Activated T-cell treated with anti-CD3 and anti-CD28 coated beads, Interleukin-2, amount 50 U/mL, for 48 hours (primary cell): ENCODE measurements at places on chromosomes 3 and 15.

DNA sequence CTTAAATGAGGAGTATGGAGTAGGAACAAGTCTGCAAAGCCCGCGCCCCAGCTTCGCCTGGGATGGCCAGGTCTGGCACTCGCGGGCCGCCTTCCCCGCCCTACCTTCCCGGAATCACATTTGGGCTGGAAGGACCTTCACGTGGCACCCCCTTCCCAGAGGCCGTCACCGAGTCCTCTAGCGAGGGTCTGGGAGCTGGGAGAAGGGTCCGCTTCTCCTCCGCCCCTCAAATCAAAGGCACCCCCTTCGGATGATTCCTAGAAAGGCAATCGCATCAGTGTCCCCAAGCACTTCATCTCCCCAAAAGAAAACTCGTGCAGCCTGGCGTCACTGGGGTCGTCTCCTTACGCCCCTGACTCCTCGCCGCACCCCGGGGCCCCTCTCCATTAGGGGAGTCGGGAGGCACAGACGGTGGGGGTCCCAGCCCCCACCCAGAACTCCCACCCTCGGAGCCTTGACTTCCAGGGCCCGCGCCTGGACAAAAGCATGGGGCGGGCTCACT is 380 bp downstream of the MYLK start:
- DNase-seq, result no peak

- DNase-seq, result no peak
Observed at GRCh38 chr3:185351396-185351795, 11.5 kb upstream of the MAP3K13 start.

DNA sequence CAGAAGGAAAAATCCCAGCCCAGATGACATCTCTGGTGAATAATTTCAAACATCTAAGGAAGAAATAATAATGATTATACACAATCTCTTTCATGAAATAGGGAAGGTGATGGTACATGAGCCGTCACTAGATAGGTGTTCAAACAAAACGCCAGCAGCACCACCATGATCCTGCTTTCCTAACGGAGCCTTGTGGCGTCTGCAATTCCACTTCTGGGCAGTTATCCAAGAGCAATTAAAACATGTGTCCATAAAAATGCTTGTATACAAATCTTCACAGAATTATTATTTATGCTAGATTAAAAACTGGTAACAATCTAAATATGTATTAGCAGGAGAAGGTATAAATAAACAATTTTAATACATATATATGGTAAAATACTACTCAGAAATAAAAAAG is 33.7 kb downstream of the RTP4 start:
- no peak for DNase-seq

- no peak for DNase-seq
Observed at GRCh38 chr3:4680871-4681300, 187.7 kb downstream of the ITPR1 start.

GRCh38 chr3:124422805-124423204 is 307.4 kb upstream of the UMPS start:
- DNase-seq, result no peak

- DNase-seq, result no peak
Observed at GRCh38 chr3:29559741-29560465, 279.0 kb downstream of the RBMS3 start.

DNA sequence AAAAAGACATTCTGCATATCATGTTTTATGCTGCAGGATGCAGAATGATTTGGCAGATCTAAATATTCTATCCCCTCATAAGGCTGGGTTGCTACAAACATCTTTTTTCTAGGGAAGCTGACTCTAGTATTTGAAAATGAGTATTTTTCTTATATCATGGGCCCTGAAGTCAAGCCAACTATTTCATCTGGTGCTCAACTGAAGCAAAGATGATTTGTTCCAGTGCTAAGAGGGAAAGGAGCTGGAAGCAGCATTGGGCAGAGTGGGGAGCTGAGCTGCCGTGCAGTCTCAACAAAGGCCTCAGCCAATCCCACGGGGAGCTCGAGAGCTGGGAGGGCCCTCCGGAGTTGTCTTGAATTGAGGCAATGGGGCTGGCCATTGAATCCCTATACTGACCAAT is 155.3 kb upstream of the SLCO3A1 start:
- DNase-seq, result no peak

GRCh38 chr15:98865397-98866339 is 141.9 kb downstream of the PGPEP1L start:
- peak; percentile 75 for DNase-seq

DNA sequence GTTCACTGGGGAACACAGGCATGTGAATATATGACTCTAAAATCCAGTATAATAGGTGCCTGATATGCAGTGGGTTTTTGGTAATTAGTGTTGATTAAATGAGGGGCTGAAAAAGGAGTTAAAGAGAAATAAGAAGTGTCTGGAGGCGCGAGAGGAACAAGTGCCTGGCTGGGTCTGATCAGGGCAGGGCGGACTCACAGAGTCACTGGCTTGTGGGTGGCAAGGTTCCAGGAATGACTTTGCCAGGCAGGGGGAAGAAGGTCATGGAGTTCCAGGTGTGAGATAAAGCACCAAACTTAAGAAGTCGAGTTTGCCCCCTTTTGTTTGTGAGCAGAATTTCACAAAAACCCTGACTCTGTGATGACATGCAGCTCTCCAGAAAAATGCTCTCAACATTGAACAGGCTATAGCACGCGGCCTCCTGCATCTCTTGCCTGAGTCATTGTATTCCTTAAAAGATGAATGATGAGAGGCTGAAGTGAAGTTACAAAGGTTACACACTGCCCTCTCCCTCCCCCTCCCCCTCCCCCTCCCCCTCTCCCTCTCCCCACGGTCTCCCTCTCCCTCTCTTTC is 63.0 kb upstream of the LMCD1 start:
- no peak for DNase-seq

- no peak for DNase-seq
Observed at GRCh38 chr3:188853856-188854771, 317.7 kb upstream of the TPRG1 start.

DNA sequence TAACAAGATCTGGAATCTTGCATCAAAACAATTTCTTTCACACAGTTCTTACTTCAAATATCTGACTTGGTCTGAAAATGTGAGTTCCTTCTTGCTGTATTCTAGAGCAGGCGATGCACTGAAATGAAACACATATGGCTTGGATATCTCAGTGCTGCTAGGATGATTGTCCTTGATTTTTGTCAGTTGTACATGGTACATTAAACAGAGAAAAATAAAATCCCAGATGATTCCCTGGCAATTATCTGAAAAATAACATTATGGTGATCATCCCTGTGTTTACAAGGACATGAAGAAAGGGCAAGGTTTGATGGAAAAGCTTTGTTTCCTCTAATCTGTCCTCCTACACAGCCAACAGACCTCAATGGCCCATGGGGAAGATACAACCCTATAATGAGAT is 10.6 kb downstream of the LMCD1 start:
- DNase-seq, result no peak

GRCh38 chr3:69566275-69566674 is 173.0 kb upstream of the MITF start:
- DNase-seq, result no peak

DNA sequence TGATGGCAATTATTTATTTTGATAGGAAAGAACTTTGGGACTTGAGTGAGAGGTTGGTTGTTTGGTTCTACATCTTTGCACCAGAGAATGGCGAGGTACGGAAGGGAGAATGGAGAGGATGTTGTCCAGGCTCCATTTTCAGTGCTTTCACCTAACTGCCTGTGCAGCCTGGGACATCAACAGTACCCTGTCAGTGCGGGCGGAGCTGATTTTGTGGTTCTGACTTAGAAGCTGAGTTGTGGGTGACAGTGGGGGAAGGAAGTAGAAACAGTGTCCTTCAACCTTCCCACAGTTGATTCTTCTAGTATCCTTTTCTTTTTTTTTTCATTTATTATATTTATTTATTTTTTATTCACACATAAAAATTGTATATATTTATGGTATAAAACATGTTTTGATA is 95.3 kb downstream of the TIGIT start:
- no peak for DNase-seq

- no peak for DNase-seq
Observed at GRCh38 chr3:197406266-197406665, 107.9 kb upstream of the DLG1 start.

GRCh38 chr3:190739641-190740185 is 122.8 kb downstream of the GMNC start:
- DNase-seq, result no peak

DNA sequence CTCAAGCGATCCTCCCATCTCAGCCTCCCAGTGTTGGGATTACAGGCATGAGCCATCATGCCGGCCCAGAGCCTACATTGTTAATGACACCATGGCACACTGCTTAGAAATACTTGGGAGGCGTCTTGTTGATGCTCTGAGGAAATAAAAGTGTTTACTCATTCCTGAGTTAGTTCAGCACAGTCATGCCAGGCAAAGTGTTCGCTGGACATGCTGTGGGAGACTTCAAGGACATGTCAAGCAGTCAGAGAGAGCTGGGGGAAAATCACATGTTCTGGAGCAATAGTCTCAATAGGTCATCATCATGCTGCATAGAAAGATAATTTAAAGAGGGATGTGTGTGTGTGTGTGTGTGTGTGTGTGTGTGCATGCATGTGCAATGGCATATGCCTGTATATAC is 37.5 kb downstream of the TTC23 start:
- DNase-seq, result no peak

DNA sequence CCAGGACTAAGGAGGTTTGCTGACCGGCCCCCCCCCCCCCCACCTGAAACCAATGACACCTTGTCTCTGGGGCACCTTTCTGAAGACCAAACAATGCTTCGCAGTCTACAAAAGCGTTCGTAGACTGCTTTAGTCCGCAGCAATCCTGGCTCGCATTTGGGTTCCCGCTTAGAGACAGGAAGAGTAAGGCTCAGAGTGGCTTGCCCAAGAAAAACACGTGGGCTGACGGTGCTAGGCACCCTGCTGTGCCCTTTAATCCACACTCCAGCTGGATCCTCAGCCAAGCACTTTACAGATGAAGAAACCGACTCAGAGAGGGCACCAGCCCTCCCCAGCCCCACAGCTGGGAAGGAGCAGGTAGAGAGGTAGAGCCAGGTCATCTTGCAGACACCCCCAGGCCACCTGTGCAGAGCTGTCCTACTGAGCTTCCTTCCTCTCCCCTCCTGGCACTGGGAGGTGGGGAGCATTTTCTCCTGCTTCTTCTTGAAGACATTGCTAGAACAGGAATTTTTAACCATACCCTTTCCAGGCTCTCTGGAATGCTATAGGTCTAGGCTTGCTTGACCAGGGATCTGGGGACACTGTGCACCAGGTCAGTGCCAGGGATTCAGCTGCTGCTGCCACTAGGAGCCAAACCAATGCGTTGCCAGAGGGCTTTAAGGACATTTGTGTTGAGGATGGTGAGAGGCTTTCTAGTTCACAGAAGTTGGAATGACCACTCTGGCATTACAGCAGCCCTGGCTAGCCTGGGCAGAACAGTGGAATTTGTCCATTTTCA is 1.0 kb upstream of the KLF15 start:
- no peak for DNase-seq

GRCh38 chr15:88882785-88883184 is 12.6 kb downstream of the HAPLN3 start:
- DNase-seq, result no peak

GRCh38 chr3:30620402-30621360 is 14.3 kb downstream of the TGFBR2 start:
- DNase-seq, result no peak

DNA sequence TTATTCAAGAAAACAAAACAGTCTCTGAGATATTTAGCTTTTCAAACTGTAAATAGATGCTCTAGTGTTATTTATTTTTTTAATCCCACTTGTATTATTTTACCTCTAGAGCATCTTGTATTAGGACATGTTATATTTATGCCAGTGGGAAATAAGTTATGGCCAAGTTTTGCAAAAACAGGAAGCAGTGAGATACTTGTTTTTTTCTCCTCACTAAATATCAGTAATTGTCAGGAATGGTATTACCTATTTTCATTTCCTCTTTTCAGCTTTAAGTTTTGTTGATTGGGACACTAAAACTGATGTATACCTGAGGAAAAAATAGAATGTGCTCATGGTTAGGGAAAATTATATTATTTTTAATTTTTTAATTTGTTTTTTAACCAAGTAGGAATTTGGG is 8.6 kb upstream of the IL20RB start:
- DNase-seq, result no peak

- no peak for DNase-seq
Observed at GRCh38 chr15:84608707-84609284, 8.0 kb downstream of the ZSCAN2 start.

GRCh38 chr3:84962415-84962814 is 3.6 kb downstream of the CADM2 start:
- no peak for DNase-seq

DNA sequence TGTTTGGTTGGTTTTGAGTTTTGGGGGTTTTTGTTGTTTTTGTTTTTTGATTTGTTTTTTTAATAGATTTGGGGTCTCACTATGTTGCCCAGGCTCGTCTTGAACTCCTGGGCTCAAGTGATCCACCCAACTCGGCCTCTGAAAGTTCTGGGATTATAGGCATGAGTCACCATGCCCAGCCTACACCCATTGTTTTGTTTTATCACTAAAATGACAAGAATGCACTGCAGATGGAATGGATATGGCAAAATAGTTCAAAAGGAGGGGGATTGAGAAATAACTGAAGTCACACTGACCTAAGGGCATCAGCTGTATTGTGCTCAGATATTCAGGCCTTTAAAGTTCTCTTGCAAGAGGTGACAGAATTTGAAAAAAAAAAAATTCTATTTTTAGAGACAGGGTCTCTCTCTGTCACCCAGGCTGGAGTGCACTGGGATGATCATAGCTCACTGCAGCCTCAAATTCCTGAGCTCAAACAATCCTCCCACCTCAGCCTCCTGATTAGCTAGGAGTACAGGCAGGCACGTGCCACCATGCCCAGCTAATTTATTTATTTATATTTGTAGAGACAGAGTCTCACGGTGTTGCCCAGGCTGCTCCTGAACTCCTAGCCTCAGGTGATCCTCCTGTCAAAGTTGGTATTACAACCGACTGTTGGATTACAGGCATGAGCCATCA is 4.4 kb upstream of the RASA2 start:
- DNase-seq, result no peak

DNA sequence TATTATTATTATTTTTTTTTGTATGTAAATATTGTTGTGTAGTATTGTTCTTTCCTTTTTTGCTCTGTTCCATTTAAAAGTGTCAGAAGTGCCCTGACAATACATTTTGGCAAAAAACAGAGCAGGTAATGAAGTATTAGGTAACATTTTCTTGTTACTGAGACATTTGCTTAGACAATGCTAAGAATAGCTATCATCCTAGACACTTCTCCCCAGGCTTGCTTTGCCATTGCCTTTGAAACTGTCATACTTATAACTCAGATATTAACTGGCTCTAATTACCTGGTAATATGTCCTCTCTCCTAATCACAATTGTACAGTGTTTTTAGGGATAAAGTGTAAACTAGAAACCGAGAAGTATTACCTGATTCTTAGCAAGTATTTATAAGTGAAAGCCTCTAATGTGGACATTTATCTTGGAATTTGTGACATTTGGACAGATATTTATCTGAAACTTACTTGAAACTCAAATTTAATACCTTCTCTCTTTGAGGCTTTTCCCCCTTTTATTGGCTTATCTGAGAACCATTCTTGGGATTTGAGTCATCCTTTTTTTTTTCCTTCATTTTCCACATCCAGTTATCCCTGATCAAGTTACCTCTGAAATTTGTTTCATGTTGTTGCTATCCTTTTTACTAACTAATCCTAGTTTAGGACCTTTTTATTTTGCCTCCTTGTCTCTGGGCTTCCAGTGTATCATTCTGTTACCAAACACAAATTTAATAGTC is 13.1 kb downstream of the ARIH1 start:
- DNase-seq, result no peak
